Cardiac ventricle fibroblast (primary cell): ENCODE measurements at places on chromosomes 5 and 9. TPM values are rescaled to one million over a fixed set of nuclear protein-coding genes. Genes with fewer than 3 reads are reported as not detected.

Gene PCDHB2
- total RNA-seq: 1.9 TPM in 2 replicates

Gene LSM11
- 2.5 and 2.6 TPM in 2 replicates for total RNA-seq

Gene INSL6
- not detected in 2 replicates for total RNA-seq

Gene PPP3R2
- total RNA-seq: not detected in 2 replicates

Gene HARS1
- 43.6 and 55.7 TPM in 2 replicates for total RNA-seq

Gene AJM1
- total RNA-seq: 1.1 and 1.4 TPM in 2 replicates

Gene LCN15
- total RNA-seq: not detected in 2 replicates

Gene LHFPL2
- 24.8 and 28.4 TPM in 2 replicates for total RNA-seq

Gene PTPRD
- total RNA-seq: 9.4 and 19.8 TPM in 2 replicates

Gene PCDHB4
- 0.64 and 0.75 TPM in 2 replicates for total RNA-seq

Gene MUSK
- total RNA-seq: 0.05 and 0.06 TPM in 2 replicates

Gene GABRA1
- total RNA-seq: not detected in 2 replicates

Gene GDNF
- 0.06 TPM in 1 of 2 replicates, not detected in the other for total RNA-seq

Gene SPINK6
- total RNA-seq: 1.1 and 1.2 TPM in 2 replicates

Gene CENPK
- total RNA-seq: 1.6 and 6.3 TPM in 2 replicates

Gene GAPT
- total RNA-seq: not detected in 2 replicates

Gene HMMR
- 2.3 and 2.9 TPM in 2 replicates for total RNA-seq

Gene FOXD1
- total RNA-seq: 0.44 and 1.1 TPM in 2 replicates

Gene NIPAL4
- total RNA-seq: 0.93 TPM in 1 of 2 replicates, not detected in the other

Gene TAF1L
- total RNA-seq: not detected in 2 replicates

Gene EQTN
- total RNA-seq: not detected in 2 replicates

Gene PCDHGA12
- 41.9 and 43.9 TPM in 2 replicates for total RNA-seq

Gene SPINK4
- not detected in 2 replicates for total RNA-seq

Gene PGM5
- 0.88 and 1.7 TPM in 2 replicates for total RNA-seq

Gene ADGRD2
- not detected in 2 replicates for total RNA-seq

Gene ZNF169
- 1.9 and 5.5 TPM in 2 replicates for total RNA-seq
